ENCODE measurements at places on chromosomes 2 and 18. TPM values are rescaled to one million over a fixed set of nuclear protein-coding genes. Genes with fewer than 3 reads are reported as not detected.

- DNase-seq = no peak
These were observed 75.8 kb downstream of the ZEB2 start for GRCh38 chr2:144443837-144444817.

DNA sequence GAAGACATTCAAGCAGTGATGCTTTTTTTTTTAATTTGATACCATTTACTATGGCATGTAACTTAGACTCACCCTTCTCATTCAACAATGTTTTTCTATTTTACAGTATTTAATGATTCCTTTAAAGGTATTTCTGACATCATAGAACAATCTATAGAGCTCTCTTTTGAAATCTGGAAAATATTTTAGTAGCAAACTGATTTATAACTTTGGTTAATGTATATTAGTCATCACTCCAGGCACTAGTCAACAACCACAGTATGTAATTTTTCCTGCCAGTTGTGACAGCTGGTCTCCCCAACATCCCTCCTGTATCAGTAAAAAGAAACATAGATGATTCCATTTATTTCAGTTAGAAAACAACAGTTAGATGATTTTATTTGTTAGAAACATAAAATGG lies 122.9 kb downstream of the LCLAT1 start:
- DNase-seq = no peak

- no peak for DNase-seq
These were observed 15.5 kb downstream of the AQP12A start for GRCh38 chr2:240707043-240707756.

Gene KLHL41
- 0.35 TPM for total RNA-seq

Gene ZNF396
- 0.73 TPM for total RNA-seq

DNA sequence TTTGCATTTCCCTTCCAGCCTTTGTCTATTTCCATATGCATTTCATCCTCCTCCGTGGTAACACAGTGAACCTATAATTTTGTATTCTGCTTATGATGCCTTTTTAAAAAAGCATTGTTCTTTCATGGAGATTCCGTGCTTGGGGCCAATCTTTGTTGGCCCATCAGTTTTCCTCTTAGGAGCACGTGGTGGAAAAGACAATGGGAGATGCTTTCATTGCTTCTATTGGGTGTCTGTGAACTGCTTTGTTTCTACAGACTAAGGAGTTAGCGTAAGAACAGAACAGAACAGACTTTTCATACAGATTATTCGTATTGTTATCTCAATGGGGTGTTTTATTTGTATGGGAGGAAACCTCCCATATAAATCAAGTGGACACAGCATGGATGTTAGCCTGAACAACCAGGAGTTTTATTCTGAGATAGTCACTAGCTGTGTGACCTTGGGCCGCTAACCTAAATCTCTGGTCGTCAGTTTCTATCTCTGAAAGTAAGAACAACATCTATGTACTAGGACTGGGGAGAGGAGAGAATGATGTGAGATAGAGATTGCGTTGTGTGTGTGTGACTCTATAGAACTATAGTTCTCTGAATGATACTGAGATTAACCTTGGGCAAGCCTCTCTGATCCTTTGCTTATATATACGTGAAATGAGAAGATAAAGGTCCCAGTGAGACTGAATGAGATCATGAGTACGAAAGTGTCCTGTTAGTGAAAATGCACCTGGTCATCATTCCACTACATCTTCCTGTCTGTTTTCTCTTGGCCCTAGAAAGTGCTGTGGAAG lies 22.9 kb upstream of the YWHAQ start:
- DNase-seq = no peak

DNA sequence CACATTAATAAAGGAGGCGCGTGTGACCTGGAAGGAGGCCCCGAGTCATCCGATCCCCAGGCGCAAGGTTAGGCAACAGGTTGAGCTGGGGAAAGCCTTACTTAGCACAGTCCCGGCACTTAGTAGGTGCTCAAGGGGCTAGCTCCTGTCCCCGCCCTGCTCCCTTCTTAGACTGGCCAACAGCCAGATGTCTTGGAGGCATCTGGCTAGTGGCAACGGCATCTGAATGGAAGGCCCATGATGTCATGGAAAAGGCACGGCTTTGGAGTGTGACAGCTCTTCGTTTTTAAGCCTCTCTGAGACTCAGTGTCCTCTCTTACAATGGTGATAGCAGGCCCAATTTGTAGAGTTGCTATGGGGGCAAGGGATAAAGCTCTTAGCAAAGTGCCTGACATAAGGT lies 258.3 kb downstream of the CYRIA start:
- no peak for DNase-seq

- no peak for DNase-seq
These were observed 9.8 kb downstream of the REL start for GRCh38 chr2:60891180-60891579.

Gene DSG4
- not detected for total RNA-seq

DNA sequence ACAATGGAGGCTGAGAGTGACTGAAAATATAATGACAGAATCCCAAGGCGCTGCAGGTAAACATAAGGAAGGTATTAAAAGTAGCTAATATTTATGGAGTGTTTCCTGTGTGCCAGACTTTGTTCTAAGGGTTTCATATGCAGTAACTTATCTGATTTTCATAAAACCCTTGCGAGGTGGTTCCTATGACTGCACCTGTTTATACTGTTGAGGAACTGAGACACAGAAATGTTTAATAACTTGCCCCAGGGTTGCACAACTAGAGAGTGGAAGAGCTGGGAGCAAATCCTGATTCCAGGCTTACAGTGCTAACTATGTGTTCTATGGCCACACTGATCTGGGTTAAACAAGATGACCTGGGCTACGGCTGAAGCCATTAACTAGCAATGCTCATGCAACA lies 2.4 kb downstream of the SP110 start:
- no peak for DNase-seq

DNA sequence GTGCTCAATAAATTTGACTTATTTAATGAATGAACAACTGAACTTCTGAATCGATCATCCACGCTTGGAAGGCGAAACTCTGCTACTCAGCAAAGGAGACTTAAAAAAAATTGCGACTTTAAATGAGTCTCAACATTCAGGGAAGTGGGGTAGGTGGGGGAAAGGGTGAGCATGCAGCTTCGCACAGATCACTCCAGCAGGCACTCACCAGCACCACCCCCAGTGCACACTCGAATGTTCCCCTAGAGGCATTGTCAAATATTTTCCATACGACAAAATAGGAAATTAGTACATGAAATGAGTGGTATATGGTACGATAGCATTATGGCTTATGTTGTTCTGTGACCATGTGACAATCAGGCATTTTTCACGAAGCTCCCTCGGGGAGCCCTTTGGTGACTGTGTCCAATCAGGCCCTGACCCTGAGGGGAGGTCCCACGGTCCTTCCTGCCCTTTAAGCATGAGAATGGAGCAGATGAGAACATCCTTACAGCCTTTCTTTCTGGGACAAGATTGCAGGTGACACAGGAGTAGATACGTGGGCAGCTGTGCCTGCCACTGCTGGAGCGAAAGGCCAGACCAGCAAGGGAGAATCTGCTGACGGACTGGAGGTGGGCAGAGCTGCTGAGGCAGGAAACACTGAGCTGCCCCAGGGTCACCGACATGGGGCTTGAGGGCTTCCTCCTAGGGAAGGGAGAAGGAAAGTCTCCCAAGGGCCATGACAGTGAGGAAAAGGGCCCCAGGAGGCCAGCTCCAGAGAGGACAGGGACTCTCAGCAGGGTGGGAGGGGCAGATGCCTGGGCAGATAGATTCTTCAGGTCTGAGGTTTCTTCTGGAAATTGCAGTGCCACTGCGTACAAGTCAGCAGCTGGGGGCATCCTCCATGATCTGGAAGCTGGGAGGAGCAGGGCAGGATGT lies 101.3 kb upstream of the ID2 start:
- DNase-seq = no peak

- no peak for DNase-seq
These were observed 151.9 kb downstream of the CD226 start for GRCh38 chr18:69795791-69796190.

DNA sequence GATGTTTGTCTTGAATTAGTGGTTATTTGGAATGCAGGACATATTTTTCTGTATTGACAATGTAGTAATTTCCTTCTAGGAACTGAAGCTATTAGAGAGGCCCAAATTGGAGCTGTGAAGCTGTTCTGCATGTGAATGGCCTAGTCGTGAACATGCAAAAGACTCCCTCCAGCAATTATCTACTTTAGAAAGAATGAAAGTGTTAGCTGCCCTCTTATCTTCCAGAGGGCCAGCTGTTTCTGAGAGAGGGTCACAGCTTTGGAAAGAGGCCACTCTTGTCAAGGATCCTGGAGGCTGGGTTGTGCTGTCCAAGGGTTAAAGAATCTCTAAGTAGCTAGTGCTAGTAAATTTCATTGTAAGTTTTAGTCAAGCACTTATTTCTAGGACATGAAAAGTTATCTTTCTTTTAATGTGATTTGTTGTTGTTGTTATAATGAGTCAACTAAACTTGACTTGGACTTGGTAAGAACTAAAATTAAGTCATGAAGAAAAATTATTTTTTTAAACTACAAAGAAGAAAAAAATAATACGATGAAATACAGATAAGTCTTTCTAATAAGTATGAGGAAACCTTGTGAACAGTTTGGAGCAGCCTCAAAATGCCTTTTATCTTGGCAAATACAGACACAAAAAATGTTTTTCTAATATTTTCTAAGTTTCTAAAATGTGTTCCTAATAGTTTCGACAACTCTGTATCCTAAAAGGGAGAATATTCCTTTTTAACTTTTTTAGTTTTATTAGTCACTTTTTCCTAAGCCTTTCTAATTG lies 36.8 kb downstream of the DPP4 start:
- no peak for DNase-seq

- no peak for DNase-seq
These were observed 64.3 kb downstream of the CFAP221 start for GRCh38 chr2:119608553-119608952.

DNA sequence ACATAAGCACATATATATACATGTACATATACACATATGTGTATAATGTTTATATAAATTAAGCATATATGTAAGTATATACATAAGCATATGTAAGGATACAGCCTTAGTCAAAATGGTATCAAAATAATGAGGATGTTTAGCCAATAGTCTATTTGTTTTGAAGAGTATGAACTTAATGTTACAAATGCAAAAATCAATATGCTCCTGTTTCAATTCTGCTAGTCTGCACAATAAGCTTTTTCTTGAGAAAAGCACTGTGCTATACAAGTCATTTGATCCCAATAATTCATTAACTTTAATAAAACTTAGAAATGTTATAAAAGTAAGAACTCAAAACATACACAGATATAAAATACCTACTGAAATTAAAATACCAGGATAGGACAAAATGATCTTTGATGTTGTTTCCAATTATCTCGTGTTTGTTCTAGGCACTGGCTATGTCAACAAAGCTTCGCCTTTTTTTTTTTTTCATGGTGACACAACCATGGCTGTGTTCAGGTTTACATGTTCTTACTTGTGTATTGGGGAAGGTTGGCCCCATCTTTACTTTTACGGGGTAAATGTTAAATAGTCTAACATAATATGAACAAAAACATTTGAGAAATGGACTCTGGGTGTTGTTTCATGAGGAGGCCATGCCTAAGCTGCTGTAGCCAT lies 271.1 kb upstream of the CDH19 start:
- DNase-seq = no peak

DNA sequence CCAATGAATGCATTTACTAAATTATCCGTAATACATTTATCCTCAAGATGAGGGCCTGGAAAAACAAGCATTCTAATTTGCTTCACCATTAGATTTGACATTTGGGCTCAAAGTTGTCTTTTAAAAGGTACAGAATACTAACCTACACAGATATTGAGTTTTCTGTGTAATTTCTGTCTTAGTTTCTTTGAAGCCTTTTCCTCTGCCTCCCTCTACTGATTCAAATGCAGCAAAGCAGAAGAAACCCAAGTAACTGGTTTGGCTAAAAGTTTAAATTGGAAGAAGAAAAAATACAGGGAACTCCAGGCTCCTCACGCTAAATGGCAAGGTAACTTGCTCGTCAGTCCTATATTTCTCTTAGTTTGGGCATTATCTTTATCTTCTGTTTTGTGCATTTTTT lies 53.3 kb upstream of the SLC5A7 start:
- no peak for DNase-seq

DNA sequence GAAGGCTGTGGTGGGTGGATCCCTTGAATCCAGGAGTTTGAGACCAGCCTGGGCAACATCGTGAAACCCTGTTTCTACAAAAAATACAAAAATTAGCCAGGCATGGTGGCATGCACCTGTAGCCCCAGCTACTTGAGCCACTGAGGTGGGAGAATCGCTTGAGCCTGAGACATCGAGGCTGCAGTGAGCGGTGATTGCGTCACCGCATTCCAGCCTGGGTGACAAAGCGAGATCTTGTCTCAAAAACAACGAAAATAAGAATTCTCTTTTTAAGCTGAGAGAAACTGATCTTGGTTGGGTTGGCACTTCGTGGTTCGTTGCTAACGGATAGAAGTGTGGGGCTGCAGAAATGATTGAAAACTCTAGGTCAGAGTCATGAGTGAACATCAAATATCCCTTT lies 109.3 kb upstream of the CNGA3 start:
- no peak for DNase-seq

Gene ACTR2
- 246 TPM for total RNA-seq

DNA sequence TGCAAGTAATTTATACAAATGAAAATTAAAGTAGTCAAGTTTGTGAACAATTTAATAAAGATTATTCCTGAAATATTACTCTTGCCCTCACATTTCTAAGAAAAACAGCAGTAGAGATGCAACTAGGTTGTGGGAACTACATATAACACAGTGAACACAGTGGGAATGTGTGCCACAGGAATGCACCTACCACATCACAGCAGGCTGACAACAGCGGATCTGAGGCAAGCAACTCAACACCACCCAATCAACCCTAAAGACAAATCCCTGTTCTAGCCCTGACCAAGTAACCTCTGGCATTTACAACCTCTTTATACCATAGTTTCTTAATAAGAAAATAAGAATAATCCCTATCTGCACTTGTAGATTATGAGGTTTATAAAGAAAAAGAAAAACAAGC lies 23.4 kb downstream of the MBOAT2 start:
- no peak for DNase-seq

DNA sequence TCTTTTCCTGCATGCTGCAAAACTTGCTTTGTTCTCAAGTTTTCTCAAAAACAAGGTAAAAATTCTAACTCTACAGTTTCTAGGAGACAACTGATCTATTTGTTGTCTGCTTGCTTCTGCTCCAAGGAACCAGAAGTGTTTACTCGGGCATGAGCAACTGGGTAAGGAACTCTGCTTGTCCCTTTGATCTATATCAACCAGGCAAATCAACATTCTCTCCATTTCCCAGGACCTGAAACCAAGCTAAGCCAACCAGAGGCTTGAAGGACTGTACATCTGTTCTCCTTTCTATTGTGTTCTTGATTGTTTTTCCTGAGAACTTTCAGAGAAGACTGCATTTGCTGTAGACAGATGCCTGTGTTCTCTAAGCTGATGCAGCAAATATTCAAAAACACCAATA lies 335.0 kb upstream of the KCNH7 start:
- no peak for DNase-seq

DNA sequence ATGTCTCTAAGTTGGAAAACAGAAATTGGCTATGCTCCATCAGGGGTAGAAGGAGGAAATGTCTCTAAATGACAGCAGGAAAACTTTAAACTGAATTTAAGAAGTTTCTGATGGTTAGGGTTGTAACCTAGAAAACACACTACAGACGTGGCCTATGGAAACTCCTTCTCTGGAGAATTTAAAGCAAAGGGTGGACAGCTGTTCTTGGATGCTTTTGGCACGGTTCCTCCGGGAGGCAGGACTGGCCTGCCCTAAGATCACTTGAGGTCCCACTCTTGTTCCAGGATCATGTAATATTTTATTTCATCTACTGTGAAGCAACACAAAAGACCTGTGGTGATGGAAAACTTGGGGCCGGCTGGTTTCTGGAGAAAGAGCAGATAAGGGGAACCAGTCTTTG lies 77.0 kb downstream of the NRP2 start:
- no peak for DNase-seq

Gene GPR45
- not detected for total RNA-seq

- DNase-seq = peak; percentile 89
These were observed 1.7 kb downstream of the CXCR4 start for GRCh38 chr2:136116151-136116812.
